Suprapubic skin (tissue), 4 donors: ENCODE measurements at places on chromosomes 7 and 10. TPM values are rescaled to one million over a fixed set of nuclear protein-coding genes. Genes with fewer than 3 reads are reported as not detected.

CCDC3 gene
- 66.3 TPM for total RNA-seq

SFMBT2 gene
- 4.5 TPM for total RNA-seq

CAV1 gene
- total RNA-seq, result 211 TPM

TMEM273 gene
- 7.5 TPM for total RNA-seq

GFRA1 gene
- 61.8 TPM for total RNA-seq

ZNF277 gene
- total RNA-seq, result 20.6 TPM

STEAP2 gene
- total RNA-seq, result 2.9 TPM

BLNK gene
- 5.5 TPM for total RNA-seq

TMEM26 gene
- total RNA-seq, result not detected

ETV1 gene
- total RNA-seq, result 3.3 TPM

NUDT1 gene
- total RNA-seq, result 39.4 TPM

TAC1 gene
- 12.2 TPM for total RNA-seq

CPA5 gene
- total RNA-seq, result 0.30 TPM

NDUFB2 gene
- 435 TPM for total RNA-seq

CLRN3 gene
- total RNA-seq, result not detected

ZCWPW1 gene
- 9.4 TPM for total RNA-seq

RADIL gene
- 2.1 TPM for total RNA-seq

ZNF727 gene
- 2.8 TPM for total RNA-seq

TACC2 gene
- 261 TPM for total RNA-seq

MEOX2 gene
- total RNA-seq, result 2.5 TPM

SEMA3A gene
- total RNA-seq, result 7.3 TPM

OGDHL gene
- total RNA-seq, result not detected

PGAM2 gene
- 5.0 TPM for total RNA-seq

ELN gene
- total RNA-seq, result 28.2 TPM

C10orf67 gene
- 1.4 TPM for total RNA-seq

RNF32 gene
- total RNA-seq, result not detected

PKD2L1 gene
- total RNA-seq, result not detected

POMZP3 gene
- total RNA-seq, result 3.2 TPM

SORCS1 gene
- 5.1 TPM for total RNA-seq

GDF2 gene
- total RNA-seq, result not detected

SLC13A1 gene
- total RNA-seq, result not detected

IFIT1B gene
- not detected for total RNA-seq

ATP6V0A4 gene
- 34.8 TPM for total RNA-seq

DDX56 gene
- total RNA-seq, result 66.4 TPM

EPO gene
- total RNA-seq, result not detected

EN2 gene
- total RNA-seq, result not detected

WDR86 gene
- total RNA-seq, result not detected

INA gene
- 1.3 TPM for total RNA-seq
